ENCODE measurements at places on chromosomes 6 and 20.

- no peak for DNase-seq
Observed at GRCh38 chr6:144296973-144297372, 11.8 kb downstream of the UTRN start.

DNA sequence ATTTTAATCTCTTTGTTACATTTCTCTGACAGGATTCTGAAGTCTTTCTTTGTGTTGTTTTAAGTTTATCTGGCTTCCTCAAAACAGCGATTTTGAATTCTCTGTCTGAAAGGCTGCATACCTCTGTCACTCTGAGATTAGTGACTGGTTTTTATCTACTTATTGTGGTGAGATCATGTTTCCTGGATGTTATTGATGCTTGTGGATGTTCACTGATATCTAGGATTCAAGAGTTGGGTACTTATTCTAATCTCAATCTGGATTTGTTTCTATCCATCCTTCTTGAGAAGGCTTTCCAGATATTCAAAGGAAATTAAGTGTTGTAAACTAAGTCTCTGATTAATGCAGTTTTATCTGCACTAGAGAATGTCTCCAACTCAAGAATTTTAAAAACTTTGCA, 1076.1 kb upstream of the ADGRB3 start:
- no peak for DNase-seq

DNA sequence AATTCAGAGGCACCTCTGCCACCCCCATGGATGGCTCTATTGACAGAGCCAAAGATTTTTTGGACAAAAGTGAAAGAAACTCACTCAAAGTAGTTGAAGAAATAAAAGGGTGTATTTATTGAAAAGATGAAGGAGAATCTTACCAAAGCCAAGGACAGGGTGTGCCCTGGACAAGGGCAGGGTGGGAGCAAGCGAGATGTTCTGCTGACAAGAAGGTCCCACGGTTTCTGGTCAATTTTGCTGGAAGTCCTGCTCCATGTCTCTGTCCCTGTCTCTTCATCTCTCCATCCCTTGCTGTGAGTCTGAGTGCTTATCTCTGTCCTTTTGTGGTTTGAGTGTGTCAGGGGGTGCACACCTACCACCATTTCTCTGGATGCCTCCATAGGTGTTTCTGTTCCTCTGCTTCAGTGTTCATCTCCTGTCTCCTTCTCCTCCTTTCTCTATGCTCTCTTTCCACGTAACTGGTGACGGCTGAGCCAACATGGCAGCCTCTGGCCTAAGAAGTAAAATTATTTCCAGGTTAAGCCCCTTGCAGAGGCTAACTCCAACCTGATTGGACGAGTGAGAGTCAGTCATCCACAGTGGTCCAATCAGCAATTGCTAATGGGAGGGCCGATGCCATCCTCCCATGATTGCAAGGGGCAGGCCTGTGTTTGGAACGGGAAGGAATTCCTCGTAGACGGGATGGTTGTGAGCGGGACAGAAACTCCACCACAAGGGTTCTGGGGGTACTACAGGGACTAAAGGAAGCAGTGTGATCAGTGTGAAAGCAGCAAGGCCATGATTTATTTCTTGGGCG, 502.1 kb upstream of the CDH4 start:
- no peak for DNase-seq

DNA sequence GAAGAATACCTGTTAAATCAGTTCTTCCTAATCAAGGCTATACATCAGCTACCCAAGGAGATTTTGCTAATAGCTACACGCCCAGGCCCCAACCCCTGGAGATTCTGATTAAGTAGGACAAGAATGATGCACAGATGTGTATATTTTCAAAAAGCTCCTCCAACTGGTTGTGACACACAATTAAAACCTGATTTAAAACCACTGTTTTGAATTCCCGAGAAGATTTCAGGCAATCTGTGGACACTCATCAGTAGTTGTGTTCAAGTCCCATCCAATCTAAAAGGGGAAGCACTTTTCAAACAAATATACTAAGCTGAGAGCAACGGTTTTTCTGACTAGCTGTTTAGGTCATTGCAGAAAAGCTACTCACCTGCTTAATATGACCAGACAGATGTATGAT, 118.9 kb upstream of the NHSL1 start:
- no peak for DNase-seq

GRCh38 chr20:13099676-13100075, 90.9 kb downstream of the SPTLC3 start:
- DNase-seq, result no peak
